ENCODE measurements at places on chromosomes 16 and 17.
A peak's percentile ranks its signal among the peaks of the same experiment; 100 is the strongest.

DNA sequence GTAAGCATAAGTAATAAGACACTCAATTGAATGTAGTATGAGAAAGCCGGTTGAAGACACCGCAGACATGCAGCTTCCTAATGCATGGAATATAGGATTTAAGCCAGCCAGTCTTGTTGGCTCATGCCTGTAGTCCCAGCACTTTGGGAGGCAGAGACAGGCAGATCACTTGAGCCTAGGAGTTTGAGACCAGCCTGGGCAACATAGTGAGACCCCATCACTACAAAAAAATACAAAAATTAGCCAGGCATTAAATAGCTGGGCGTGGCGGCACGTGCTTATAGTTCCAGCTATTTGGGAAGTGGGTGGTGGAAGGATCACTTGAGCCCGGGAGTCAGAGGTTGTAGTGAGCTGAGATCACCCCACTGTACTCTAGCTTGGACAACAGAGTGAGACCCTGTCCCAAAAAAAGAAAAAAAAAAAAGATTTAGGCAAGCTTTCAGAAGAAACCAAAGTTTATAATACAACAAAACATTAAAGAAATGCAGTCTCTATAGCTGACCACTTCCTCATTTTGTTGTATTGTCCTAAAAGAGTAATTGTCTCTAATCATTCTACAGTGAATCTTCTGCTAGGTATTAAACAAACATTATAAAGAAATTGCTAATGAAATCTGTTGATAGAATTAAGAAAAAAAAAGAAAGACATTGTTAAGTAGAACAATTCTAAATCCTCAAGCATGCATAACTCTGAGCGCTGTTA lies 68.6 kb upstream of the KIFC3 start:
- DNase-seq = no peak

DNA sequence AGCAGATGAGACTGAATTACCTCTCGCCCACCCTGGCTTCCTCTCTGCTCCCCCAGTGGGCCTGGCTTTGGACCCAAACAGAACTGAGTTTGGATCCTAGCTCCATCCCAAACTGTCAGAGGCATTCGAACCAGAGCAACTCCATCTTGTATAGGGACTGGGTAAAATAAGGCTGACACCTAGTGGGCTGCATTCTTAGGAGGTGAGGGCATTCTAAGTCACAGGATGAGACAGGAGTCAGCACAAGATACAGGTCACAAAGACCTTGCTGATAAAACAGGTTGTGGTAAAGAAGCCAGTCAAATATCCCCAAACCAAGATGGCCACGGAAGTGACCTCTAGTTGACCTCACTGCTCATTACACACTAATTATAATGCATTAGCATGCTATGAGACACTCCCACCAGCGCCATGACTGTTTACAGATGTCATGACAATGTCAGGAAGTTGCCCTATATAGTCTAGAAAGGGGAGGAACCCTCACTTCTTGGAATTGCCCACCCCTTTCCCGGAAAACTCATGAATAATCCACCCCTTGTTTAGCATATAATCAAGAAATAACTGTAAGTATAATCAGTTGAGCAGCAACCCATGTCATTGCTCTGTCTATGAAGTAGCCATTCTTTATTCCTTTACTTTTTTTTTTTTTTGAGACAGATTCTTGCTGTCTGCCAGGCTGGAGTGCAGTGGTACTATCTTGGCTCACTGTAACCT lies 44.4 kb downstream of the LYRM1 start:
- peak; percentile 43 for DNase-seq

DNA sequence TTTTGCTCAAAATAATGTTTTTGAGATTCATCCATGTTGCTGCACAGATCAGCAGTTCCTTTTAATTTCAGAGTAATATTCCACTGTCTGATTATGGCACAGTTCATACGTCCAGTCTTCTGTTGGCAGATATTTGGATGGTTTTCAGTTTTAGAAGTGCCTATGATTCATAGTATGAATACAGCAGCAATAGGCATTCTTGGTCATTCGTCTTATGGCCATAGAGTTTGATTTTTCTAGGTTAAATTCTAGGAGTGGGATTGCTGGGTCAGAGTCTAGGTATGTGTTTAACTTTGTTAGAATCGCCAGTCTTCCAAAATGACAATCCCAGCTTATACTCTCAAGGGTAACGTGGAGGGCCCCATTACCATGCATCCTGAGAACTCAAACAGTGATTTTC lies 11.5 kb upstream of the IL34 start:
- DNase-seq = no peak

DNA sequence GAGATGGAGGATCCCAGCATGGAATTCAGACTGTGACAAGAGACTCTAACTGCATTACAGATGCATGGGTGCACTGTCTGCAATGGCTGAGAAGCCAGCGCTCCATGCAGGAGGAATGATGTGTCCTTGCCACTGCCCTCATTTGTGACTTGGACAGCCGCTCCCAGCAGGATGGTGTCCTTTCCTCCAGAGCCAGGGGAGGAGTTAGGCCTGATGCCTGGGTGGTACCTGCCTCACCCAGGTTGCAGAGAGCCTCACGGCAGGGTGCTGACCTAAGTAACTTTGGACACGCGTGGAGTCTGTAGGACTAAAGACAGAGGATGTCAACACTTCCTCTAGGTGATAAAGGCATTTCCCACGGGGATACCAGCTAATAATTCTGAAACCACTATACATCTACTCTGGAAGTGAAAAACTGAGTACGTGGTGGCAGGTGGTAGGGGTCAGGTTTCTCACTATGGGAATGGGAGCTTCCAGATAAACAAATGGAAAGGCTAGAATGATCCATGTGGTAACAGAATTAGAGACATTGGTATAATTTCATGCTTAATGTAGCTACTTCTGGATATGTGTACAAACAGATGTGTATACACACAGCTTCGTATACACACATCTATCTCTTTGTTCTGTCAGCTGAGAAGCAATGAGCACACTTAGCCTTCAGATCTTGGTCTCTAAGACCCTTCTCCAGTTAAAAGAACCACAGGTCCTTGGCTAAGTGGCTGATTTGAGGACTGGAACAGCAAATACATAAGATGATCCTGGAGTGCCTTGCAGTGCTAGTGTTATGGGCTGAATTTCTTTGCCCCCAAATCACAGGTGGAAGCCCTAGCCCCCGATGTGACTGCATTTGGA lies 13.7 kb upstream of the CSNK1D start:
- no peak for DNase-seq

DNA sequence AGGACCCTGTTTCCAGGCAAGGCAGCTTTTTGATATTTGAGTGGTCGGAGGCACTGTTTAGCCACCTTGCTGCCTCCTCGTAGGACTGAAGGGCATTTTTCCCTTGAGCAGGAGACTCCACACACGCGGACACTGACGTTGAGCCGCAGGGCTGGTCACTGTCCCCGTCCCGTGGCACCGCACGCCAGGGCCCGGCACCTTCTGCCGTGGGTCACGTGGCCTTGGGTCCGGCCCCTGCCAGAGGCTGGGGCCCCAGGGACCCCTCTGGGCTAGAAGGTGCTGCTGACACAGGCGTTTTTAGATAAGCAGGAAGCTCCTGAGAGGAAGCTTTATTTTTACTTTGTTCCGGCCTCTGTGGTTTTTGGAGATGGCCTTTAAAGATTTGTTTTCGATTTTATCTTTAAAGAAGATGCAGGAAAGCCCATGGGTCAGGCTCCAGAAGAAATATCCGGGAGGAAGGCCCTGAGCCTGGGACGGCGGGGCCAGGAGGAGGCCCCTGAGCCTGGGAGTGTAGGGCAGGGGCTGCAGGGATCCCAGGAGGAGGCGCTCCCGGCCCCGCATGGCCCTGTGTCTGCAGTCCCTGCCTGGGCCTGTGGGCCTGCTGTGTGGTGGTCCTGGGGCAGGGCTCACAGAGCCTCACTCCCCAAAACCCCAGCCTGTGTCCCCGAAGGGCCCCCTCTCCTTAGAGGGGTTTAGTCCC lies 30.5 kb upstream of the GNG13 start:
- DNase-seq = no peak

GRCh38 chr17:17081304-17081940 lies 39.2 kb downstream of the MPRIP start:
- DNase-seq = no peak

DNA sequence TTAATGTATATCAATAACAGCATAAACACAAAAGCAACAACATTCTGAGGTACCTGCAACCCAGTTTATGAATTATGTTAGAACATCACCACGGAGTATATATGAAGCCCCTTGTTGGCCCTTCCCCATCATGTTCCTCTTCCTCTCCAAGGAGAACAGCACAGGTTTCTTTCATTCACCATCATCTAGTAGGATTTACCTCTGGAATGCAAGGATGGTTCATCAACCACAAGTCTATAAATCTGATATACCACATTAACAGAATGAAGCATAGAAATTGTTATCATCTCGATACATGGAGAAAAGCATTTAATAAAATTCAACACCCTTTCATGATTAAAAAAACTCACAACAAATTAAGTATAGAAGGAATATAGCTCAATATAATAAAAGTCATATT lies 6.2 kb upstream of the PRSS54 start:
- DNase-seq = no peak

GRCh38 chr17:31494259-31495021 lies 103.0 kb downstream of the RAB11FIP4 start:
- DNase-seq = no peak

- DNase-seq = no peak
Measured at GRCh38 chr16:70158261-70158939, 15.2 kb upstream of the CLEC18C start.

DNA sequence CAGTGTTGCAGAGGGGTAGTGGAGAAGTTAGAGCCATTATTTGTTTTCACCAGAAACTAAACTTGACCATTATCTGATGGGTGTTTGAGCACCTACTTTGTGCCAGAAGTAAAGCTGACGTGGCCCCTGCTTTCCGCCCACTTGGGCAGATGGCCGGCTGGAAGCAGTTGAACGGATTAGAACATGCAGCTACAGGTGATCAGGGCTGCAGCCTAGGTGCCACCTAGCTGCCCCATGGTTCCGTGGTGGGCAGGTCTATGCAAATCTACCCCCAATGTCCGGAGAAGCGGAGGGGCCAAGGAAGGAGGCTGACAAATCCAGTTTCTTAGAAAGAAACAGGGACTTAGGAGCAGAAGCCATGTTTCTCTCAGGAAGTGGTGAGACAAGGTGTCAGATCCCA lies 62.7 kb downstream of the B9D1 start:
- no peak for DNase-seq

- no peak for DNase-seq
Measured at GRCh38 chr17:18319604-18320256, 4.6 kb downstream of the SMCR8 start.

GRCh38 chr16:87101903-87102302 lies 215.3 kb downstream of the C16orf95 start:
- DNase-seq = no peak

GRCh38 chr17:2796164-2797125 lies at the start of gene RAP1GAP2:
Gene RAP1GAP2 (plus strand): TSS chr17:2796438. CDS start chr17:2796528, 90 bp downstream.
- peak; percentile 49 for DNase-seq

DNA sequence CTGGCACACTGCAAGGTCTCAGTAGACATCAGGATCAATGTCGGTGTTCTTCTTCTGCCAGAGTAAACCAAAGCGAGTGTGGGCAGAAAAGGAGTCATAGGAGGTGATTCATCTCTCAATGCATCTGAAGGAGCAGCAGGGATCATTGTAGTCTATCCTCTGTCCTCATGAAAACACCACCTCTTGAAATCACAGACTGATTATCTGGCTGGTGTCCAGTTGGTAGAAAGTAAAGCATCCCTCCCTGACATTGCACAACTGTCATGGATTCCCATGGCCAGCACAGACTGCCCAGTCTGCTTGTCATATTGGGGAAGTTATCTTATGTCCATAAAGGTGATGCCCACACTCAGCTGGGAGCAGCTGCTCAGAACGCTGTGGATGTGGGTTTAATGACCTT lies 74.1 kb downstream of the ABCC12 start:
- no peak for DNase-seq

- peak; percentile 83 for DNase-seq
Measured at GRCh38 chr17:43393944-43394482, 4.8 kb upstream of the ARL4D start.

DNA sequence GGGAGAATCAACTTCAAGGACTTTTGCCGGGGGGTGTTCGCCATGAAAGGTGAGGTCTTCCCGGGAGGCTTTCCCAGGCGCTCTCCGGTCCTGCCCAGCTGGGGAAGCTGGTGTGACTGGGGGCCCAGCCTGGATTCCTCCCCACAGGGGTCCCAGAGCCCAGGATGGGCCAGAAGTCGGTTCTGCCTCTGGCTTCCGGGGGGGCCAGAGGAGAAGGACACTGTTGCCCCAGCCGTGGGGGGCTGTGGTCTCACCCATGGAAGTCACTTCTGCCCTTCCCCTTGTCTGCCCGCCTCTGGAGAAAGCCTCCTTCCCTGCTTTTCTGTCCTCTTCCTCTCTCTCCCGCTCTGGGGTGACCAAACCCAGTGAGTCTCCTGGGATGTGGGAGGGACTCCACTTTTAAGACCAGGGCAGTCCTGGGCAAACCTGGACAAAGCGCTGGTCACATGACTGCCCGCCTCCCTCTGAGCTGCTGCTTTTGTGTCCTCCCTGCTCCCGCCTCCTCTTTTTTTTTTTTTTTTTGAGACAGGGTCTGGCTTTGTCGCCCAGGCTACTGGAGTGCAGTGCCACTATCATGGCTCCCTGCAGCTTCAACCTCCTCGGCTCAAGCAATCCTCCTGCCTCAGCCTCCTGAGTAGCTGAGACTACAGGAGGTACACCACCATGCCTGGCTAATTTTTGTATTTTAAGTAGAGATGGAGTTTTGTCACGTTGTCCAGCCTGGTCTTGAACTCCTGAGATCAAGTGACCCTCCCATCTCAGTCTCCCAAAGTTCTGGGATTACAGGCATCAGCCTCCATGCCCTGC lies 40.6 kb downstream of the RAB11FIP4 start:
- DNase-seq = no peak

- no peak for DNase-seq
Measured at GRCh38 chr17:31535581-31535981, 144.1 kb downstream of the RAB11FIP4 start.

DNA sequence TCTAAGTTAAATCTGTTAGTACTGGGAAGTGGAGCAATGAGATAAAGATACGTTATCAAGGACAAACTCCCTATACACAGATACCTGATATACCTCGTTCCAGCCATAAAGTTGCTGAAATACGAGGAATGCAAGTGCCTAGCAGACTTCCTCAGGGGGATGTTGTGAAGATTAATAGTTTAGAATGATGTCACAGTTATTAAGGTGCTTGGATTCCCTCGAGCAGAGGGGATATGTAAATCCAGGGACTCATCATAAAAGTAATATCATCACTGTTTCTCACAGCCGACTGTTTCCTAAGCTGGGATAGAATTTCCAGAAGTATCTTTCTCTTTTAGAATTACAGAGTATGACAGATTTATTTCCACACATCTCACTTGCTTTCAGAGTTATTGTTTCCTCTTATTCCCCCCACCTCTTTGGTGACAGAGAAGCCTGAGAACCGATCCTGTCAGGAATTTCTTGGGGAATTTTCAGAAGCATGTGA lies 28.4 kb upstream of the ZFHX3 start:
- no peak for DNase-seq

- DNase-seq = no peak
Measured at GRCh38 chr17:66405836-66406677, 103.6 kb downstream of the PRKCA start.

Data from stimulated activated CD8-positive, alpha-beta memory T cell treated with anti-CD3 and anti-CD28 coated beads, Interleukin-2, amount 100 ng/mL, for 48 hours (primary cell).